Non-pigmented ciliary epithelial cell (primary cell): ENCODE measurements at places on chromosomes 1 and 21.

DNA sequence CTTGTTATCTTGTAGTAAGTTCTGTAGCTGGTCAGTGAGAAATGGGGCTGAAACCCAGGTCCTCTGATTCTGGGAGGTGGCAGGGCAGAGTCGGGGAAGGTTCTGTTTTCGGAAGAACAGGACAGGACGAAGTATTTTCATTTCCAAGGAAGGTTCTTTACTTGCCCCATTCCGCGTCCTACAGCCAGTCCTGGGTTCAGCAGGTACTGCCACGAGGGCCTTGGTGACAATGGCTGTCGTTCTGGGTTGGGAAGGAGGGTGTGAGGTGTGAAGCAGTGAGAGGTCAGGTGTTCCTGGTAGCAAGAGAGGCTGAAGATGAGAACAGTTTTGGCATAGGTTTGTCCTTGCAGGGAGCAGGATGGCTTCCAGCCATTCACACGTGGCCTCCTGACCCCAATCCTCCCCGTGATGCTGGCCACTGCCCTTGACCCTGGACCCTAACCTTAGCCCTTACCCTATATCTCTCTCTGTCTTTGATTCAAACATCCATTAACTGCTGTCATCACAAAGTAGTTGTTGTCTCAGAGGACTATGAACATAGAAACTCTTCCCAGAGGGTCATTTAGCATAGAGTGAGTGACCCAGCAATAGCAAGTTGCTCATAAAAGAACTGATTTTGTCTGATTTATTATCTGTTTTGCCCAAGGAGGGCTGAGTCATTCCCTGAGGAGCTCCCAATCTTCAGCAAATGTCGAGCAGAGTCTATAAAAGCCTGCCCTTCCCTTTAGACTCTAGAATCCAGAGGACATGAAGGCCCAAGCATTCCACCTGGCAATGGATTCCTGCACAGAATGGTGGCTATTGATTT lies 25.0 kb downstream of the VASH2 start:
- no peak for DNase-seq

- DNase-seq, result no peak
Measured at GRCh38 chr21:38417726-38418125, 80.6 kb downstream of the ERG start.

- no peak for DNase-seq
Measured at GRCh38 chr1:25613091-25613490, 3.5 kb upstream of the MAN1C1 start.

DNA sequence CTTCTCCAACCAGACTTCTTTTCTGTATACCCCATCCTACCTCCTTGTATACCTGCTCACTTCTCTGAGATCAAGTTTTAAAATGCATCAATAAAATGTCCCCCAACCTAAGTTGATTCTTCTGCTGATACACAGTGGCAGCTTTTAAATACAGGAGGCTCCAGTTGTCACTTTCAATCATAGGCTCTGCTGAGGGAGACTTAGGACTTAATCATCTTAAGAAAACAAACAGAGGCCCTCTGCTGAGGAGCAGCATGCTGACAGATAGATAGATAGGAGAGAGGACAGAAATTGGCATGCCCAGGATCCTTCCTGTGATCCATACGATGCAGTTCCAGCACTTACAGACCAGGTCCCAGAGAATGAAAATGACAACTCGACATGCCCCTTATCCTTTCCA lies 311.0 kb upstream of the PROX1 start:
- no peak for DNase-seq

DNA sequence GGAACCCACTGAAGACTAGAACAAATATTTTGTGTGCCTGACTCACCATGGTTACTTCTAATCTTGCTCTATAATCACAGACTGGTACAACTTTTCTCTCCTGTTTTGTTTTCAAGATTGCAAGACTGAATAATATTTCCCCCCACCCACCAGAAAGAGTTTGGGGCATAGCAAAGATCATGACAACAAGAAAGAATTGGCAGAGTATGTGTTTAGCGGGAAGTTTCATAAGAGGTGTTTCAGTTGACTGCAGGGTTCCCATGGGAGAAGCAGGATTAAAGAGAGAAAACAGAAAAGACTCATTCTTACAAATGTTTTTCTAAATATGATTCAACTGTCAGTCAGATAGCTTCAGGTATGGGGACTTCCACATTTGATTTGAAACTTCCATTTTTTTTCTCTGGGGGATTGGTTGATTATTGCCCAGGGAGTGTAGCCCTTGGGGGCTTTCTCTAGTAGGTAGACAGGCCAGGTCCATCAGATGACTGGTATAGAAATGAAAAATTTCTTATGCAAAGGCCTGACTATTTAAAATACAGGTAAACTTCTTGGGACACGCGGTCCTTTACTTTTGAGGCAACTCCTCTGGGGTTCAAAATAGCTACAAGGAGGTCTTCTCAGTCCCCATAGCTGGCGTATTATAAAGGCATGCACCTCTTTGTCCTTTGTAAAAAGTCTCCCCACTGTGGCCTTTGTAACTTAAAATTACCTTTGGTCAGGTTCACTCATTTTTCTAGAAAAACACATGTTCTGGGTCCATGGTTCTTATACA lies 13.9 kb downstream of the OR14I1 start:
- DNase-seq, result no peak

DNA sequence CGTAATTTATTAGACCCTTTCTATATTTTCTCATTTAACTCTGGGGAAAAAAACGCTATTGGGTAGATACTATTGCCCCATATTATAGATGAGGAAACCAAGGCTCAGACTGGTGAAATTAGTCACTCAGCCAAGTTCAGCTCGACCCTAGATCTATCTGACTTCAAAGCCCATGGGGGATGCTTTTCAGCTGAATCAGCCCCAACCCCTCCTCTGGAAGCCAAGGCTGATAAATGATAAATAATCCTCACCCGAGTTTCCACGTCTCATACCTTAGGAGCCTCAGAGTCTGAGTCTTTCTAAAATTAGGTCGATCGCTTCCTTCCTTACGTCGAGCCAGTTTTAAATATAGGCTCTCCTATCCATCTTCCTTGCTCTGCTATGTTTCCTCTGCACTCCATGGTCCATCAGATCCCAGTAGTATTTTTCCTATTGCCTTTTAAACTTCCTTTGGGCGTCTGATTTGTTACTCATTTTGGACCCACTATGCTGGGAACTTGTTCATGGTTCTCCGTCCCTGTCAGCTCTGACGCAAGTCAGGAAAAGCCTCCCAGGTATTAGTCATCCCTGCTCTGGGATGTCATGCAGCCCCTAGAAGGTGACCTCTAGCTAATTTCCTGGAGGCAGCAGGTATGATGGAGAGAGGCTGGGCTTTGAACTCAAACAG lies 122.8 kb downstream of the PLPP3 start:
- no peak for DNase-seq

DNA sequence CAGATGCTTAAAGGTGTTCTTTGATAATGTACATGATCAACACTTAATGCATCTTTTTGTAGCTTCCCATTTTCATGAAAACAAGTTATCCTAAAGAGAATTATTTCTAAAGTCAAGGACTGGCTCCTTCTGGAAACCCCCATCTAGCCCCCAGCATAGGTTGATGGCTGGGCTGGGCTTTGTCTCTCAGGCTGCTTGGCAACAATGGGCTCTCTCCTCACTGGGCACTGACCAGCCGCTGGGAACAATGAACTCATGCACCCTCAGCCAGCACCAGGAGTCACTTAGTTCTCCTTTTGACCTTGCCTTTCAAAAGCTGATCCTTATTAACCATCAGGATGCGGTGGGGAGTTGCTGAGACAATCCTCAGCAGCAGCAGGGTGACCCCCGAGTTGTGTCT lies 293.0 kb upstream of the PLXNA2 start:
- no peak for DNase-seq

GRCh38 chr1:193368302-193368701 lies 181.9 kb upstream of the B3GALT2 start:
- DNase-seq, result no peak

DNA sequence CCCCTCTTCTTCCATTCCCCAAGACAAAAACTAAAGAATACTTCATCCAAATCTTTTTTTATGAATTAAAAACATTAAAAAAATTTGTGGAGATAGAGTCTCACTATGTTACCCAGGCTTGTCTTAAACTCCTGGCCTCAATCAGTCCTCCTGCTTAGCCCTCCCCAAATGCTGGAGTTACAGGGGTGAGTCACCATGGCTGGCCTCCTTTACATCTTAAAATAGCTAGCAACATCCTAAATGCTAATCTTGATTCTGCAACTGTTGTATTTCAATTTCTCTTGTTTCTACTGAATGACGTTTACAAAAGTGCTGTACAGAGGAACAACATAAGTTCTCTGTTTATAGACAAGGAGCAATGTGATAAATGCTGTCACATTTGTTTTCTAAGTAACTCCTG lies 483.5 kb downstream of the ADGRL2 start:
- DNase-seq, result no peak

- peak; percentile 77 for DNase-seq
Measured at GRCh38 chr1:78005755-78006154, 1.0 kb downstream of the DNAJB4 start.

GRCh38 chr1:35675773-35676172 lies 34.4 kb upstream of the PSMB2 start:
- peak; percentile 44 for DNase-seq

DNA sequence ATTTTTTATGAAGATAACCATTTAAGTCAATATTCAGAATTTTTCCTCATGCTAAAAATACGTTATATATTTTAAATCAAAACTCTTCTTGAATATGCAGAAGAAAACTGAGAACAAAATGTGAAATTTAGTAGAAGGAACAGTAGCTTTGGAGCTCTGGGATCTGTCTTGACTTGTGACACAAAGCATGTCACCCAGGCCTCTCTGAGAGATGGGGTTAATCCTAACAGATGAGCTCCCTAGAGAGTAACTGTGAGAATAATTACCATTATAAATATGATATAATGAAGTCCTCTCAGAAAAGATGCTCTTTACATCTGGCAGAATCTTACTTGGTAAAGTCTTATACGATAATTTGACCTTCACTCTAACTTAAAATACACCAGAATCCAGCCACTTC lies 272.0 kb downstream of the PTPRC start:
- DNase-seq, result no peak

DNA sequence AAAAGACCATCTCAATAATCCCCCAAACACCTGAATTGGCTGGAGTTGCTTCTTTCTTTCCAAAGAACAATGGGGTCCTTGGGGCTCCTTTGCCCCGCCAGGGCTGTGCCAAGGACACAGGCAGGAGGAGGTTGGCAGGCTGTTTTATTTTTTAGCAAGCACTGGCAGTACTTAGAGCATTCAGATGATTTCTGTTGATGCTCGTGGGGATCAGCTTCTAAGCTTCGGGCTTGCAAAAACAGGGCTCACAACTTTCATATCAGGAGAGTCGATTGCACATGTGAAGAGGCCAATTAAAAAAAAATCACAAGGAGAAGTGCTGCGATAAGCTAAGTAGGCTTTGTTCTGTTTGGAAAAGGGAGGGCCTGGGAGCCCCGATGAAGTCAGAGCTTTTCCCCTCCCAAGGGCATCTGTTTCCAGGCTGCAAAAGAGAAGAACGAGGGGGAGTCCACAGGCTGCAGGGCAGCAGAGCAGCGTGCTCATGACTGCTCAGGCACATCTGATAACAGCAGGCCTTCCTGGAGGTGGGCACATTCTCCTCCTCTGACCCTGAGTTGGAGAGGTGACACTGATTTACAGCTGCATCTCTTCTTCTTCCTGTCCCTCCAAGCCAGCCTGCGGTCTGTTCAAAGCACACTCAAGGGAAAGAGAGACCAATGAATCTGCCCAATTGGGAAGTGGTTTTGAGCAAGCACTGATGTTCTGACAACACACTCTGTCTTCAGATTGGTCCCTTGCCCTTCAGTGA lies 27.3 kb upstream of the BCAR3 start:
- no peak for DNase-seq

DNA sequence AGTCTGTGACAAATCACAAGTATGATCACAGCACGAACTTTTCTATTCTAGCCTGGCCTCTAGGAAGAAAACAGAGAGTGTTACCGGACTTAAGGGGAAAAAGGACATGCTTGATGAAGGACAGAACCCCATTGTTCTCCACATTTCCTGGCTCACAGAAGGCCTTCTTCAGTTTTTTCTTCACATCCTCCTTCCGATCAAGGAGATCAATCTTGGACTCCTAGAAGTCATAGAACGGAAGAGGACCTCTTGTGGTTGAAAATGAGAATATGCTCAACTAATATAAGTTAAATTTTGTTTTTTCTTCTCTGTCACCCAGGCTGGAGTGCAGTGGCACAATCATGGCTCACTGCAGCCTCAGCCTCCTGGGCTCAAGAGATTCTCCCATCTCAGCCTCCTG lies 30.3 kb downstream of the YARS1 start:
- DNase-seq, result no peak

DNA sequence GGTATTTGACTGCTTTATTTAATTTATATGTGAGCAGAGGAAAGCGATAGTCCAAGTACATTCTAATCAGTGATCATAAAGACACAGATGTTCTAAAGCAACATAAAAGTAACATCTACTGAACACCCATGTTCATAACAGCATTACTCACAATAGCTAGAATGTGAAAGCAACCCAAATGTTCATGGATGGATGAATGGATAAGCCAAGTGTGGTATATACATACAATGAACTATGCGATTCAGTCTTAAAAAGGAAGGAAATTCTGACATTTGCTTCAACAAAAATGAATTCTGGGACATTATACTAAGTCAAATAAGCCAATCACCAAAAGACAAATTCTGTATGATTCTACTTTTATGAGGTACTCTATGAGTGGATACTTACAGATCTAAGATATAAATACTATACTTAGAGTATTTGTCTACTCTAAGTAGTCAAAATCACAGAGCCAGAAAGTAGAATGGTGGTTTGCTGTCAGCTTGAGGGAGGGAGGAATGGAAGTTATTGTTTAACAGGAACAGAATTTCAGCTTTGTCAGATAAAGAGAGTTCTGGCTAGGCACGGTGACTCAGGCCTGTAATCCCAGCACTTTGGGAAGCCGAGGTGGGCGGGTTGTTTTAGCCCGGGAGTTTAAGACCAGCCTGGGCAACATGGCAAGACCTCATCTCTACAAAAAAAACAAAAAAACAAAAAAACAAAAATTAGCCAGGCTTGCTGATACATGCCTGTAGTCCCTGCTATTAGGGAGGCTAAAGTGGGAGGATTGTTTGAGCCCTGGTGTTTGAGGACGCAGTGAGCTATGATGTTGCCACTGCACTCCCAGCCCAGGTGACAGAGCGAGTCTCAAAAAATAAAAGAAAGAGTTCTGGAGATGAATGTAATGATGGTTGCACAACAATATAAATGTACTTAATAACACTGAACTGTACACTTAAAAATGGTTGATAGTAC lies 79.7 kb upstream of the ARHGAP29 start:
- DNase-seq, result no peak

DNA sequence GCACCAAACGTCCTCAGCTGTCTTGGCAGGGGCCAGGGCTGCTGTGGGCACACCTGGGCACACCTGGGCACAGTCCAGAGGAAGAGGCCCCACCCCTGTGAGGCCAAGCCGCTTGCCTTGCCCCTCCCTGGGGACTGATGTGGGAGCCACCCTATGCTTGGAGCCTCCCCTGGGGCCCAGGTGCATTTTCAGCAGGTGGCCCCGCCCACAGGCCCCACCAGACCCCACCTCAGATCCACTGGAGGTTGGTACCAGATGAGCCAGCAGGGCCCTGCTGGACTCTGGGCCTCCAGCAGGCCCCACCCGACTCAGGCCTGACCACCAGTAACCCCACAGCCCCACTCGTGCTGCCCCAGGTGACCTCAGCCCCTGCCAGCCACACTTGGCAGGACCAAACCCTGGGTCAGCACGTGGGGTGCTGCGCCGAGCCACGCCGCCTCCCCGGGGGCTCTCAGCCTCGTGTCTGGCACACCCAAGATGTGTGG lies 8.8 kb downstream of the SLC19A1 start:
- DNase-seq, result no peak

- DNase-seq, result no peak
Measured at GRCh38 chr1:213050745-213051126, 305 bp upstream of the RPS6KC1 start.

GRCh38 chr1:33703464-33703863 lies 160.4 kb upstream of the HMGB4 start:
- DNase-seq, result no peak
